Esophagus mucosa (tissue), 1 donor: ENCODE measurements at places on chromosomes 7 and 10. TPM values are rescaled to one million over a fixed set of nuclear protein-coding genes. Genes with fewer than 3 reads are reported as not detected.

Gene FBXW4
- 37.1 TPM for total RNA-seq

Gene CD36
- total RNA-seq = 4.2 TPM

Gene FAM237B
- not detected for total RNA-seq

Gene TMEM196
- not detected for total RNA-seq

Gene ABCC2
- total RNA-seq = 0.36 TPM

Gene CLIP2
- 4.3 TPM for total RNA-seq

Gene IKZF1
- 2.1 TPM for total RNA-seq

Gene CYP3A4
- total RNA-seq = 0.24 TPM

Gene NKX1-2
- total RNA-seq = 0.16 TPM

Gene GIMAP2
- total RNA-seq = 1.1 TPM

Gene COBL
- total RNA-seq = 10.4 TPM

Gene GATA3
- total RNA-seq = 0.76 TPM

Gene LIPK
- total RNA-seq = 3.3 TPM

Gene TEX36
- total RNA-seq = not detected

Gene MMP21
- 0.08 TPM for total RNA-seq

Gene SLC39A12
- 0.08 TPM for total RNA-seq

Gene ASB4
- total RNA-seq = not detected

Gene SRRM3
- total RNA-seq = 6.2 TPM

Gene FGL2
- total RNA-seq = 1.6 TPM

Gene RNF133
- 0.24 TPM for total RNA-seq

Gene ANKIB1
- total RNA-seq = 26.1 TPM

Gene ARHGEF5
- 47.0 TPM for total RNA-seq

Gene MYO3A
- 0.20 TPM for total RNA-seq

Gene CALHM1
- total RNA-seq = 0.04 TPM

Gene COG5
- total RNA-seq = 20.9 TPM

Gene ATRNL1
- total RNA-seq = 1.3 TPM

Gene ANKRD61
- total RNA-seq = not detected

Gene RSPH10B
- total RNA-seq = not detected

Gene PNLIPRP2
- total RNA-seq = not detected

Gene PON1
- not detected for total RNA-seq

Gene CYP2C19
- 1.4 TPM for total RNA-seq

Gene TSPAN15
- total RNA-seq = 3.4 TPM

Gene UPK3BL2
- total RNA-seq = 88.8 TPM

Gene RPP30
- 27.5 TPM for total RNA-seq

Gene LRMDA
- 1.8 TPM for total RNA-seq

Gene RAB19
- 0.20 TPM for total RNA-seq

Gene ZP3
- 19.8 TPM for total RNA-seq

Gene CLDN3
- total RNA-seq = 0.64 TPM

Gene GIMAP7
- 2.7 TPM for total RNA-seq

Gene PARD3
- 64.5 TPM for total RNA-seq

Gene COL13A1
- total RNA-seq = 0.92 TPM

Gene IGFBP1
- total RNA-seq = not detected

Gene CLCN1
- 0.68 TPM for total RNA-seq

Gene CXCL12
- 14.0 TPM for total RNA-seq

Gene NAT16
- not detected for total RNA-seq

Gene NACAD
- total RNA-seq = 0.20 TPM
